Panc1 (cell line): ENCODE measurements at places on chromosomes 16 and 17. TPM values are rescaled to one million over a fixed set of nuclear protein-coding genes. Genes with fewer than 3 reads are reported as not detected.

DNA sequence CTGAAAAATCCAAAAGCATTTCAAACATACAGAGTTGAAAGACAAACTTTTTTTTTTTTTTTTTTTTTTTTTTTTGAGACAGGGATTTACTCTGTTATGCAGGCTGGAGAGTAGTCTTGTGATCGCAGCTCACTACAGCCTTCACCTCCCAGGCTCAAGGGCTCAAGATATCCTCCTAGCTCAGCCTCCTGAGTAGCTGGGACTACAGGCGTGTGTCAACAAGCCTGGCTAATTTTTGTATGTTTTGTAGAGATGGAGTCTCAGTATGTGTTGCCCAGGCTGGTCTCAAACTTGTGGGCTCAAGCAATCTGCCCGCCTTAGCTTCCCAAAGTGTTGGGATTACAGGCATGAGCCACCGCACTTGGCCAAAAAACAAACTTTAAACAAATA, 64.2 kb upstream of the KIFC3 start:
- DNase-seq, result no peak

DNA sequence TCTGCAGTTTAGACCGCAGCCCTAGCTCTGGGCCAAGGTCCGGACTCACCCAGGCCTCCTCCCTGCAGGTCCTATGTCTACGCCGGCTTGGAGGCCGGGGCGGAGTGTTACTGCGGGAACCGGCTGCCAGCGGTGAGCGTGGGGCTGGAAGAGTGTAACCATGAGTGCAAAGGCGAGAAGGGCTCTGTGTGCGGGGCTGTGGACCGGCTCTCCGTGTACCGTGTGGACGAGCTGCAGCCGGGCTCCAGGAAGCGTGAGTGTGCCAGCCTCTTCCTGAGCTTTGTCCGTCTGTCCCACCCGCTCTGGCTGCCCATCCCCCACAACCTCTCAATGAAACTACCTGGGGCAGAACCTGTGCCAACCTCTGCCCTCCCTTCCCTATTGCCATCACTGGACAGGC, 20.1 kb downstream of the WSCD1 start:
- DNase-seq, result no peak

- DNase-seq, result no peak
Observed at GRCh38 chr17:75478508-75478907, 22.1 kb downstream of the TMEM94 start.

- DNase-seq, result no peak
Observed at GRCh38 chr17:72122765-72123529, 2.1 kb downstream of the SOX9 start.

DNA sequence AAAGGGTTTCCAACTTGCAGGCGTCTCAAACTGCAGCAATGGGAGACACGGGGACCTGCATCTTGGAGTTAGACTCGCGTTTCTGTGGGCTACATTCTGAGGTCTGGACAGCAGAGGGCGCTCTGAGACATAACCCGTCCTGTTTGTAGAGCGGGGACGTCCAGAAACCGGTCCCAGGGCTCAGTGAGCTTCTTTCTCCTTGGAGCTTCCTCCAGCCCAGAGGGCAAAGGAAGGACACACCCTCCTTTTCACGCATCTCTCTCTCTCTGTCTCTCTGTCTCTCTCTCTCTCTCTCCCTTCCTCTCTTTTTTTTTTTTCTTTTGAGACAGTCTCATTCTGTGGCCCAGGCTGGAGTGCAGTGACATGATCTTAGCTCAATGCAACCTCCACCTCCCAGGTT, 19.8 kb downstream of the COX4I1 start:
- DNase-seq, result peak; percentile 46

The HBZ gene
- total RNA-seq, result 1.1 TPM

The ZNF768 gene
- total RNA-seq, result 68.3 TPM

The ABCA3 gene
- total RNA-seq, result 58.4 TPM

GRCh38 chr17:9987779-9988585, 82.9 kb upstream of the RCVRN start:
- DNase-seq, result peak; percentile 8

The RAB11FIP4 gene
- 10.8 TPM for total RNA-seq

GRCh38 chr17:30230596-30231125, 4.8 kb downstream of the SLC6A4 start:
- no peak for DNase-seq

- no peak for DNase-seq
Observed at GRCh38 chr16:74372369-74372768, 3.7 kb upstream of the NPIPB15 start.

DNA sequence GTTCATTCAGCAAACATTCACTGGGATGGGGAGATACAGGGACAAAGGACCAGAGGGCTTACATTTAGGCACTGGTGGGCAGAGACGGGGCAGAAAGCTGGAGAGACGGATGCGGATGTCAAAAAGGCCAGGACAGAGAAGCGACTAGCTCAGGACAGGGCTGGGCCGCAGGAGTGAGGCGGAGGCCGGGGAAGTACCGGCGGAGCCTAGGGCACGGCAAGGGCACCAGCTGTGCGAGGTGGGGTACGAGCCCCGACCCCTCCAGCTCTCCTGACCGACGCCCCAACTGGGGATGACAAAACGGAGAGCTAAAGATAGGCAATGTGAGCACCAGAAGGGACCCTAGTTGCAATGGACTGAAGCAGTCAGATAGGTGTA, 3.9 kb upstream of the SGCA start:
- no peak for DNase-seq

The CLEC3A gene
- 0.23 TPM for total RNA-seq

DNA sequence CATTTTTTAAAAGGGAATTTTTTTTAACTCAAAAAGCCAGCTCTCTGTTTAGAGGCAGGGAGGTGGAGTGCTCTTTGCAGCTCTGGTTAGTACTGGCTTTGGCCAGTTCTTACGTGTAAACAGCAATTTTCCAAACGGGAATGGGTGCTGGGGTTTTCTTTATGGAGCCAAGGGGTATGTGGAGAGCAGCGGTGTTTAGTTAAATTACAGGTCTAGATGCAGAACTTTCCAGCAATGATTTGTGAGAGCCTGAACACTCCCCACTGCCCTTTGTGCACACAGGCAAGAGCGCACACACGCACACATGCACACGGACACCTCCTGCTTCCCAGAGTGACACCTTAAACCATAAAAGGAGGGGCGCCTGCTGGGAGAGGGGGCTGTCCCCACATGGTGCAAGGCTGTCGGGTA, 140.2 kb downstream of the MSI2 start:
- DNase-seq, result no peak
